ENCODE measurements at places on chromosomes 12 and 14. TPM values are rescaled to one million over a fixed set of nuclear protein-coding genes. Genes with fewer than 3 reads are reported as not detected.

Gene FSCB
- not detected for total RNA-seq

DNA sequence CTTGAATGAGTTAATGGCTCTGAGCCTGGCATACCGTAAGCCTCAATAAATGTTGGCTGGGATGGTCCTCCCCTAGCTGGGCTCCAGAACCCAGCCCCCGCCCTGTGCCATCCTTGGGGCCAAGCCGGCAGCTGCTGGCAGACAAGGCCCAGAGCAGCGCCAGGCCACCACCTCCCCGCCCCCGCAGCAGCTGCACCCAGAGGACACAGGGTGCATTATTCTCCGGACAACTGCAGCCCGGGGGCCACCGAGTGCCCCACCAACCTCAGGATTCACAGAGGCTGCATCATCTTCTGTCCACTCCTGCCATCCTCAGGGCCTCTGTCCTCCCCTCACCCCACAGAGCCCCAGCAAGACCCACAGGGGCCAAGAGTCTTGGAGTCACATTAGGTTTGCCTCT, 92.7 kb downstream of the NCOR2 start:
- DNase-seq = no peak
- peaks cover 2% of the 10 kb centered on the region for H3K36me3 ChIP-seq
- no peak overlapping the region for H3K27ac ChIP-seq
- H3K4me3 ChIP-seq = no peak overlapping the region

GRCh38 chr14:71267691-71268090, 360.4 kb downstream of the PCNX1 start:
- H3K4me1 ChIP-seq = peaks cover 7% of the 10 kb centered on the region
- H3K27me3 ChIP-seq = no peaks in the 10 kb centered on the region
- H3K27ac ChIP-seq = peak overlapping the region; percentile 3
- no peak for DNase-seq
- H3K36me3 ChIP-seq = no peaks in the 10 kb centered on the region

GRCh38 chr12:92136965-92137721, 8.5 kb downstream of the BTG1 start:
- no peak for DNase-seq
- H3K36me3 ChIP-seq = no peaks in the 10 kb centered on the region
- H3K4me1 ChIP-seq = peaks cover 35% of the 10 kb centered on the region
- H3K4me3 ChIP-seq = no peak overlapping the region

GRCh38 chr12:77751939-77752338, 78.8 kb upstream of the NAV3 start:
- no peaks in the 10 kb centered on the region for H3K36me3 ChIP-seq
- H3K27ac ChIP-seq = no peak overlapping the region
- no peaks in the 10 kb centered on the region for H3K4me1 ChIP-seq
- no peak for DNase-seq
- no peak overlapping the region for H3K4me3 ChIP-seq

GRCh38 chr12:100229036-100229635, 28.5 kb downstream of the ACTR6 start:
- DNase-seq = no peak
- peaks cover 1% of the 10 kb centered on the region for H3K36me3 ChIP-seq
- H3K27me3 ChIP-seq = no peaks in the 10 kb centered on the region
- no peaks in the 10 kb centered on the region for H3K4me1 ChIP-seq

Gene DBX2
- total RNA-seq = not detected

DNA sequence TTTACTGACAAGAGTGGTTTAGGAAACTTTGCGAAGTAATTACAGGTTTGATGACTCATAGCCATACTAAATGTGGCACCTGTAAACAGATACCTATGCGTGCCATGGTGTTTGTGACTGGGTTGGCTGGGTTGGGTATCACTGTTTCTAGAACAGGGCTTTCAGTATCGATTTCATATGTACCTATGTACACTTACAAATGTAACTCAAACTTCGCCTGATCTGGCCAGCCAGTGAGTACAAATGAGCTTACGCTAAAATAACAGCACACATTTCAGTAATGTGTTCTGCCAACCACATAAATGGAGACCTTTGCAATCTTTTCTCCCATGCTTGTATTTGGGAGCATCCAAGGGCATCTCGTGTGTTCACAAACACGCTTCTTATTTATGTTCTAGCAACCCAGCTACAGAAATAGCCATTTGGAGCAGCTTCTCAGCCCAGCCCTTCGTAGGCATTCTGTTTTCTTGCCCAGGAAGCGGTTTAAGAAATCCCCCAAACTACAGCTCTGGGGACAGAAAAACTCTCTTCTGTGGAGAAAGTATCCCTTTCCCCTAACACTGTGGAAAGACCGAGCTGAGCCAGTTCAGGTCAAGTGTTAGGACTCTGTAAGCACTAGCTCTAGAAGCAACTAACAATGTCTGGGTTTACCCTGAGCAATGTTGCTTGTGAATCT, 42.3 kb upstream of the MDM1 start:
- no peak for DNase-seq
- H3K27ac ChIP-seq = no peak overlapping the region

DNA sequence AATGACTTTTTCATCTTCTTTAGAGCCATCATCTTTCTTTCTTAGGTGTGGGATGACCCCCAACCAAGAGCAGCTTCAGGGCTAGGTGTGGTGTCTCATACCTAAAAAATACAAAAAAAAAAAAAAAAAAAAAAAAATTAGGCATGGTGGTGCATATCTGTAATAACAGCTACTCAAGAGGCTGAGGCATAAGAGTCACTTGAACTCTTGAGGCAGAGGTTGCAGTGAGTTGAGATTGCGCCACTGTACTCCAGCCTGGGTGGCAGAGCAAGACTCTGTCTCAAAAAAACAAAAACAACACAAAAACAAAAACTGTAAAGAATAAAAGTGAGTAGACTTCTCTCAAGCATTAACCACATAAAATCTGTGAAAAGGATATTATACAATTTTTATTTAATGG, 8.0 kb upstream of the ATF7IP start:
- no peak for DNase-seq
- no peak overlapping the region for H3K4me3 ChIP-seq
- H3K27me3 ChIP-seq = no peaks in the 10 kb centered on the region

- DNase-seq = peak; percentile 10
- no peak overlapping the region for H3K27ac ChIP-seq
- H3K36me3 ChIP-seq = no peaks in the 10 kb centered on the region
- H3K27me3 ChIP-seq = no peaks in the 10 kb centered on the region
Measured at GRCh38 chr12:52517888-52518287, 2.3 kb downstream of the KRT5 start.

Gene IFNG-AS1
- total RNA-seq = 1.0 TPM

Gene CARMIL3
- total RNA-seq = 0.17 TPM

DNA sequence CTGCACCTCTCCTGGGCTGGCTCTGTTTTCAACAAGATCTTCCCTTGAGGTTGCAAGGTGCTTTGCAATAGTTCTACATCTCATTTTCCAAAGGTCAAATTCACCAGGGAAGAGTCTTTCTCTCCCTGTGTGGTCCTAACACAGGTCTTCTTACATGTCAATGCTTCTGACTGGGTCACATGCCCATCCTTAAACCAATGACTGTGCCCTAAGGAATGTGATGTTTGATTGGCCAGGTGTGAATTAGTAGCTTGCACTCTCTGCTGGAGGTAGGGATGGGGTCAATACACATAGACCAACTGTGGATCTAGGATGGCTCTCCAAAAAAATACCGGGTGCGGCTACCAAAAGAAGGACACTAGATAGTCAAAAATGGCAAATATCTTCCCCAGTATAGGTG, 19.9 kb upstream of the KCNK10 start:
- H3K36me3 ChIP-seq = no peaks in the 10 kb centered on the region
- no peaks in the 10 kb centered on the region for H3K27me3 ChIP-seq
- no peaks in the 10 kb centered on the region for H3K4me1 ChIP-seq
- no peak overlapping the region for H3K4me3 ChIP-seq

Gene FAM222A
- 2.2 TPM for total RNA-seq

- H3K36me3 ChIP-seq = no peaks in the 10 kb centered on the region
- no peak overlapping the region for H3K27ac ChIP-seq
- no peak overlapping the region for H3K4me3 ChIP-seq
- H3K4me1 ChIP-seq = no peaks in the 10 kb centered on the region
- H3K27me3 ChIP-seq = no peaks in the 10 kb centered on the region
Measured at GRCh38 chr14:24678801-24679247, 44.8 kb upstream of the GZMB start.

Gene CACNA1C
- 0.37 TPM for total RNA-seq

Gene LRIG3
- 17.0 TPM for total RNA-seq

GRCh38 chr14:99604766-99605298, 825 bp upstream of the CCDC85C start:
- DNase-seq = no peak
- H3K4me3 ChIP-seq = peak overlapping the region; percentile 59
- peaks cover 19% of the 10 kb centered on the region for H3K4me1 ChIP-seq
- no peaks in the 10 kb centered on the region for H3K36me3 ChIP-seq

DNA sequence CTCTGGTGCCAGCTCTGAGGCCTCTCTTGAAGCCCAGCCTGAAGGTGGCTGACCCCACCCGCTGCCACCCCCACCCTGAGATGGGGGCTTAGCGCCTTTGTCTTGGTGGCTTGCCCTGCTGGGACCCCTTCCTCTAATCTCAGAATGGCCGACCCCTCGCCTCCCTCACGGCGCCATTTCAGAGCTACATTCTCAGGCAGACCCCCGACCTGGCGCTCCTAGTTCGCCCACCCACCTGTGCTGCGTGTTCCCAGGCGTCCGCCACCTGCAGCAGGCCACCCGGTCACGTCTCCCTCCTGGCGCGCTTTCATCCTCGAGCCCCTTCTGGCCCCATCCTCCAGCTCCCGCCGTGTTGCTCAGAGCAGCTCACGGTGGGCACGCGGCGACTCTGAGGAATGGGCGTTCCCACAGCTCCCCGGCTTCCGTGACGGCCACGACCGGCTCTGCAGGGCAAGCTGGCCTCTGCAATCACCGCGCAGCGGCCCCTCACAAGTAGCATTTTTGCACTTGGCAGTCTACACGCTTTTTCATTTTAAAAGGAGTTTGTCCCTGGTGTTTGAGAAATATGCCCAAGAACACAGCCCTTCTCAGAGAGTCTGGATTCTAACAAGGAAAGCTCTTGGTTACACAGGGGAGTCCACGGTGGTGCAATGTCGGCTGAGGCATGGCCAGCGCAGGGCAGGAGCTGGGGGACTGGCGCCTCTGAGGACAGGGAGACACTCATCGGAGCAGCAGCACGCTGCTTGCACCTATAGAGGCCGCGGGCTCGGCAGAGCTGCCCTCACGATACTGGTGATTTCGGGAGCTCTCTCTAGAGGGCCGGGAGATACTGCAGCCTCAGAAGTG, 105.7 kb upstream of the C14orf180 start:
- no peaks in the 10 kb centered on the region for H3K36me3 ChIP-seq
- no peak for DNase-seq
- no peak overlapping the region for H3K27ac ChIP-seq
- H3K4me1 ChIP-seq = no peaks in the 10 kb centered on the region

DNA sequence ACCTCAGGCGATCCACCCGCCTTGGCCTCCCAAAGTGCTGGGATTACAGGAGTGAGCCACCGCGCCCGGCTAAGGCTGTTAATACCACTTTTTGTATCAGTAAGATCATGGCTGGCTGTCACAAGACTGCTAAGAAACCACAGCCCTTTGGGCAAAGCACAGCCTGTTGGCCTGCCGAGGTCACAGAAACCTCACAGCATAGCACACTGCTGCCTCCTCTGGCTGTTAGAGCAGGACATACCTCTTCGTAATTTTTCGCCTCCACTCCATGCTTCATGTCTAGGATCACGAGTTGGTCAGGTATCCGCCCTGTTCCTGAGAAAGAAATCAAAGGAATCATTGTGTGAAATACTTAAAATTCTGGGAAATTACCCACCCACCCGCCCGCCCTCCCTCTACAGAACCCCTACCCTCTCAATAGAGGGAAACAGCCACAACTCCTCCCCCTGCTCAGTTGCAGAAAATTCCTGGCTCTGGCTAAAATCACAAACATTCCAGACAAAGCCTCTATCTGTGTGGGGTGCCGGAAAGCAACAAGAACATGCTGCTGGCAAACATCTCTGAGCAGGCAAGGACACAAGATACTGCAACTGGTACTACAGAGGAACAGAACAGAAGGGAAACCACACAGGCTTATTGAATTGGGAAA, 20.7 kb upstream of the NEK9 start:
- H3K4me1 ChIP-seq = peaks cover 4% of the 10 kb centered on the region
- peaks cover 4% of the 10 kb centered on the region for H3K36me3 ChIP-seq
- H3K27me3 ChIP-seq = no peaks in the 10 kb centered on the region
- H3K27ac ChIP-seq = peak overlapping the region; percentile 66
- H3K4me3 ChIP-seq = no peak overlapping the region

Gene C12orf56
- 0.08 TPM for total RNA-seq

Gene TAS2R14
- total RNA-seq = 1.5 TPM

- peak; percentile 32 for DNase-seq
- H3K27me3 ChIP-seq = no peaks in the 10 kb centered on the region
- H3K4me3 ChIP-seq = no peak overlapping the region
- no peak overlapping the region for H3K27ac ChIP-seq
Measured at GRCh38 chr14:26730929-26731618, 133.2 kb upstream of the NOVA1 start.
